ENCODE measurements at places on chromosomes 2 and 18.

GRCh38 chr2:43488737-43489136 lies 107.1 kb downstream of the THADA start:
- DNase-seq = no peak

GRCh38 chr2:190881084-190881597 lies 520 bp downstream of the GLS start:
- no peak for DNase-seq

DNA sequence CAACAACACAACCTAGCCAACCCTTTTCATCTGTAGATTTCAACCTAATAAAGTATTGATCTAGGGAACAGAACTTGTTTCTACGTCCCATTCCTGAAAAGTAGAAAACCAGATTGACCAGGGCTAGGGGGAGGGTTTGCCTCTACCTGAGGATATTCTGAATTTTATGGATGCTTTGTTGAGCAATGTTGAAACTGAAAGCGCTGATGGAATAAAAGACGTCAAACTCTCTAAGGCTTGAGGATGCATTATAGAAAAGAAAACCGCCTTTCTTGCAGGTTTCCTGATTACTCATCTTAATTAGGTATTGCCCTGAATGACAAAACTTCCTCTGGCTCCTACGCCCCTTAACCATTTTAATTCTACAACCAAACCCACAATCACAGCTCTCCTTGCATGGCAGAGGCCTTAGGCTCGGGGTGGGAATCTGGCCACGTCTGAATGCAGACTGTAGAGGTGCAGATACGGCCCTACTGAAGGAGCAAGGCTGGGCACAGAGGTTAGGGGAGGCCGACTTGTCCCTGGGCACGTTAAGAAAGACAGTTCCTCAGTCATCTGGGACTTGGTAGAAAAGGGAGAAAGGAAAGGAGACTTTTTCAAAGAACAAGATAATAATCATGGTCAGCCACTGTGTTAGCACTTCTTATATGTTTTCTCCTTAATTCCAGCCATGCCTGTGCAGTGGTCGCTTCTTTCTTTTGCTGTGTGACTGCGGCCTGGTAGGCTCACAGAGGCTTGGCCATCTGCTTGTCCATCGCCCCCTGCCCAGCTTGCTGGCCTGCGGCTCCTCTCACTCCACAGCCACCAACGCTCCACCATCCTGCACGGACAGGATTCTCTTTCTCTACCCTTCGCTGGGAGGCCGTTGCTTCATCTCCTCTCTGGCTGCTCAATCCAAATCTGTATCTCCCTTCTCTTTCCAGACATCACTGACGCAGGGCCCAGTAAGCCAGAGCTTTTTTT lies 209.5 kb downstream of the VAPA start:
- no peak for DNase-seq

GRCh38 chr2:238897122-238897880 lies 49.4 kb downstream of the TWIST2 start:
- DNase-seq = no peak

GRCh38 chr18:74541703-74542555 lies 7.6 kb downstream of the CNDP1 start:
- no peak for DNase-seq

GRCh38 chr2:217913436-217913835 lies 89.4 kb downstream of the TNS1 start:
- no peak for DNase-seq

All from activated naive CD4-positive, alpha-beta T cell treated with Interleukin-2 at 50 U/mL for 16 hours (primary cell).